ENCODE measurements at places on chromosomes 1 and 21. TPM values are rescaled to one million over a fixed set of nuclear protein-coding genes. Genes with fewer than 3 reads are reported as not detected.

DNA sequence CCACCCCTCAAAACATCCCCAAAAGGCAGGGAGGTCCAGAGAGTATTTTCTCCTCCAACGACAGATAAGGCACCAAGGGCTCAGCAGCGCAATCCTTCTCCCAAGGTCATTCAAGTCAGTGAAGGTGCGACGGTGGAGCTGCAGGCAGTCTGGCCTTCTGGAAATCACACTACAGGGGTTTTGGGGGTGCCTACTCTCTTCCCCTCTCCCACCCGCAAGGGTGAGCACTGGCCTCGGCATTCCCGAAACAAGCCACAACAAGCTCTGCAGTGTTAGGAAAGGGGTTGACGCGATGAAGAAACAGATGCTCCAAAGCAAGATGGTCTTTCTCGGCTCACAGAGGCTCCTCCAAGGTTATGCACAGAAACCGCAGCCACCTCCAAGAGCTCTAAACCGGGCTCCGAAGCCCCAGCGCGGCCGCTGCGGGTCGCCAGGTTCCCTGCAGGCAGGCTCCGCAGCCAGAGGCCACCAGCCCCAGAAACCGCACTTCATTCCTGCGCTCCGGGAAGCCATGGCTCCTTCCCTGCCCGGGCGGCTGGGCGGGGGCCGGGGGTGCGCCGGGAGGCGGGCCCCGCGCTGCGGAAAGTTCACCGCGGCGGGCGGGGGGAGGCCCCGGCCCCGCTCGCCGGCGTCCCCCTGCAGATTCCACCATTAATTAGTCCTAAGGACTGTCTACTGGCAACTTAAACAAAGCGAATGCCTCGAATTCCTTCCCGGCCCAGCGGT lies 1.1 kb downstream of the LUZP1 start:
- peak overlapping the region; percentile 86 for H3K27ac ChIP-seq
- peak overlapping the region; percentile 96 for H3K4me3 ChIP-seq
- peak; percentile 50 for DNase-seq
- H3K27me3 ChIP-seq: no peaks in the 10 kb centered on the region

DNA sequence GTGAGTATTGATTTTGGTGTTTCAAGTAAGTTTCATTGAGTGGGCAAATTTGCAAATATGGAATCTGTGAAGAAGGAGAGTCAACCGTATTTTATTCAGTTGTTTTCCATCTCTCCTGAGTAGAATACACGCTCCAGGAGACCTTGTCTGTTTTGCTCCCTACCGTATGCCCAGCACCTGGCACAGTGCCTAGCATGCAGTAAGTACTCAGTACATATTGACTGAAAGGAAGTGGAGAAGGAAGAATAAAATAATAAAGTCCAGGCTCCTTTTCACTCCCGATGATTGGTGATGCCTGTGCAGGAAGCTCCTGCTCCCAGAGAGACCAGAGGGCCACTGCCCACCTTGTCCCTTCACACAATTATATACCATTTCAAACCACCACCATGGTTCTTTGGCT lies 59.4 kb upstream of the NEK2 start:
- peaks cover 45% of the 10 kb centered on the region for H3K4me1 ChIP-seq
- no peak overlapping the region for H3K4me3 ChIP-seq
- H3K36me3 ChIP-seq: no peaks in the 10 kb centered on the region
- no peak overlapping the region for H3K27ac ChIP-seq
- no peak for DNase-seq

DNA sequence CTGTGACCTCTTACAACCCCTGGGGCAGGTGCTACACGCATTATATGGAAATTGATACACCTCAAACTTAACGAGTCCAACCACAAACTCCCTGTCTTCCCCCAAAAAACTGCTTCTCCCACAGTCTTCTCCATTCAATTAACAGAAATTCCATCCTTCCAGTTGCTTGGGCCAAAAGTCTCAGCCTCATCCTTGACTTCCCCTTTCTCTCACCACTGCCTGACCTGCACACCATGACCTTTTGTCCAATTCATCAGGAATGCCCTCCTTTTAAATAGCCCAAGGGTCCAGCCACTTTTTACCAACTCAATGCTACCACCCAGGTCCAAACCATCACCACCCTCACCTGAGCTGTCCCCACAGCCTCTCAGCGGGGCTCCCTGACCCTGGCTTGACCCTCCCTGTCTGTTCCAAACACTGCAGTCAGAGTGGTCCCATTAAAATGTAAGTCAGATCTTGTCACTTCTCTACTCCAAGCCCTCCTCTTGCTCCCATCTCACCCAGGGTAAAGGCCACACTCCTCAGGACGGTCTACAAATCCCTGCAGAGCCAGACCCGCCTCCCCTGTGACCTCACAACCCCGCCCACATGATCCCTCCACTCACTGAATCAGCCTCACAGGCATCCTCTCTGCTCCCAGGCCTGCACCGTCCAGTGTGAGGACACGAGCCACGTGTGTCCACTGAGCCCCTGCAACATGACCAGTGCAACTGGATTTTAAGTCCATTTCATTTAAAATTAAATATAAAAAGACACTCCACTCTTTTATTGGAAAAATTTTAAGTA lies 18.5 kb downstream of the KCNN3 start:
- no peak overlapping the region for H3K27ac ChIP-seq
- no peak for DNase-seq
- no peak overlapping the region for H3K4me3 ChIP-seq

GRCh38 chr1:5416518-5416917 lies 575.7 kb downstream of the NPHP4 start:
- H3K36me3 ChIP-seq: no peaks in the 10 kb centered on the region
- DNase-seq: no peak
- H3K27me3 ChIP-seq: peaks cover 1% of the 10 kb centered on the region
- no peak overlapping the region for H3K4me3 ChIP-seq
- H3K4me1 ChIP-seq: no peaks in the 10 kb centered on the region

GRCh38 chr1:238753252-238753651 lies 633.1 kb upstream of the CHRM3 start:
- no peak overlapping the region for H3K4me3 ChIP-seq
- no peaks in the 10 kb centered on the region for H3K27me3 ChIP-seq
- H3K4me1 ChIP-seq: no peaks in the 10 kb centered on the region
- H3K27ac ChIP-seq: no peak overlapping the region

DNA sequence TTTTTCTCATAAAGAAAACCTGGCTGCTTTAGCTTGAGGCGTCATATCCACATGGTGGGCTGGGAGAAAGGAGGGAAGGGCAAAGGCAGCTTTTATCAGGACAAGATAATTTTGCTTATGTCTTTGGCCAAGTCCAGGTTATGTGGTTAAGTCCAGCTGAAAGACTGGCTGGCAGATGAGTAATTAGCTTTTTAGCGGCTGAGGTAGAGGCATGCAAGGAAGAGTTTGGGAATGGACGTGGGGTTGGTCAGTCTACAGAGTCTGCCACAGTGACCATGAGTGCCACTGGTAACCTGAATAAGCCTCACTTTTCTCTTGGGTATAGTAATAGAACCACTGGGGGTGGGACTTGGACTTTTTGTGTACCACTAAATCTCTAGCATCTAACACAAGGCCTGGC lies 39.8 kb downstream of the NEK7 start:
- no peaks in the 10 kb centered on the region for H3K4me1 ChIP-seq
- H3K27me3 ChIP-seq: no peaks in the 10 kb centered on the region
- no peak for DNase-seq

GRCh38 chr1:64653466-64653865 lies 91.4 kb upstream of the RAVER2 start:
- H3K36me3 ChIP-seq: no peaks in the 10 kb centered on the region
- DNase-seq: no peak
- H3K4me3 ChIP-seq: no peak overlapping the region
- no peaks in the 10 kb centered on the region for H3K4me1 ChIP-seq
- 0 out of 3 replicates have a peak, but pooled peaks cover 4% of the 10 kb centered on the region for H3K27me3 ChIP-seq
- H3K27ac ChIP-seq: no peak overlapping the region

DNA sequence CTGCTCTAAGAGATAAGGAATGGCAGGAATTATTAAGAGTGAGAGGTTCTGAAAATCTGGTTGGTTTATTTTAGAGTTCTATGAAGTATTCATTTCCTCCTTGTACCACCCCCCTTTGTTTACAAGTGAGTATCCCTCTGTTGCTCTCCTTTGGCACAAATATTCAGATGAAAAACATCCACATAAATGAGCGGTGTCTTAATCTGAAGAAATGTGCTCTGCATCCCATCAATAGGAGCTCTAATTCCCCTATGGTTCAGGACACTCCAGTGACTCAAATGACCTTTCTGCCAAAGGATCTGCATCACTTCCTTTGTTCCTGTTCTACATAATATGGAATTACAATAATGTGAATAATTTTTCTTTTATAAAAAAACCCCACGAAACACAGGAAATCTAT lies 16.6 kb downstream of the DDAH1 start:
- no peak overlapping the region for H3K27ac ChIP-seq
- H3K27me3 ChIP-seq: no peaks in the 10 kb centered on the region
- no peak for DNase-seq
- peaks cover 7% of the 10 kb centered on the region for H3K36me3 ChIP-seq
- H3K4me3 ChIP-seq: no peak overlapping the region

- no peak overlapping the region for H3K27ac ChIP-seq
- no peaks in the 10 kb centered on the region for H3K36me3 ChIP-seq
These were observed 691 bp upstream of the KIFAP3 start for GRCh38 chr1:170075186-170075585.

GRCh38 chr21:34311561-34312330 lies 52.1 kb upstream of the KCNE2 start:
- H3K4me1 ChIP-seq: no peaks in the 10 kb centered on the region
- H3K36me3 ChIP-seq: no peaks in the 10 kb centered on the region
- H3K27me3 ChIP-seq: peaks cover 2% of the 10 kb centered on the region
- no peak for DNase-seq
- no peak overlapping the region for H3K4me3 ChIP-seq

HORMAD1 gene
- polyA plus RNA-seq: not detected

AMY1C gene
- polyA plus RNA-seq: not detected

SNIP1 gene
- 5.5 TPM for polyA plus RNA-seq

MYBPHL gene
- 6.1 TPM for polyA plus RNA-seq

NR0B2 gene
- polyA plus RNA-seq: 203 TPM

LRRC40 gene
- polyA plus RNA-seq: 10.3 TPM

All from HepG2 (cell line).